ENCODE measurements at places on chromosomes 16 and 17. TPM values are rescaled to one million over a fixed set of nuclear protein-coding genes. Genes with fewer than 3 reads are reported as not detected.

C17orf50 gene
- total RNA-seq: not detected

P3H4 gene
- 214 TPM for total RNA-seq

HSF5 gene
- total RNA-seq: under 0.01 TPM

SBK1 gene
- not detected for total RNA-seq

PFN1 gene
- total RNA-seq: 683 TPM
